Stimulated activated CD4-positive, alpha-beta T cell treated with anti-CD3 and anti-CD28 coated beads, Interleukin-15, amount 100 ng/mL, for 24 hours (primary cell): ENCODE measurements at places on chromosomes 7 and 10.

- DNase-seq: no peak
Measured at GRCh38 chr10:68330852-68331454, 911 bp upstream of the HNRNPH3 start.

DNA sequence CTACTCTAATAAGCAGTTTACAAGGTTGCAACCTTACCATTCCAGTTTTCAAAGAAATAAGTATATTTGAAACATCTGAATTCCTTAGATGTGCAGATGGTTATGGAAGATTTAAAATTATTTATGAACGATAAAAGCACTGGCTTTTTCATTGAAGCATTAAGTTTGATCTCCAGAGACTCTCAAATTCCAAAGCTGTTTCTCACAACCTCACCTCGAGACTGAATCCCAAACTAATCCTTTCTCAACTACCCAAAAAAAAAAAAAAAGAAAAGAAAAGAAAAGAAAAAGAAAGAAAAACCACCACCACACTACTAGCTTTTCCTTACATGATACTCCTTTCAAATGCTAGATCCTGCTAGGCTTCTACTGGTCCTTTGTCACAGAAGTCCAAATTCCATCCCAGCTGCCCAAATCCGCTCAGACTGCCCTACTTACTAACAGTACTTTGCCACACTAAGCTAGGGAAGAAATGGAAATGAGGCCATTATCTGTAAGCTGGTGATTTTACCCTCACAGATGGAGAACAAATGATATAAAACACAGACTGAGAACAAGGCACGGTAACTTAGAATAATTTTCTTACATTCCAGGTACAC, 100.6 kb upstream of the CDK1 start:
- no peak for DNase-seq

DNA sequence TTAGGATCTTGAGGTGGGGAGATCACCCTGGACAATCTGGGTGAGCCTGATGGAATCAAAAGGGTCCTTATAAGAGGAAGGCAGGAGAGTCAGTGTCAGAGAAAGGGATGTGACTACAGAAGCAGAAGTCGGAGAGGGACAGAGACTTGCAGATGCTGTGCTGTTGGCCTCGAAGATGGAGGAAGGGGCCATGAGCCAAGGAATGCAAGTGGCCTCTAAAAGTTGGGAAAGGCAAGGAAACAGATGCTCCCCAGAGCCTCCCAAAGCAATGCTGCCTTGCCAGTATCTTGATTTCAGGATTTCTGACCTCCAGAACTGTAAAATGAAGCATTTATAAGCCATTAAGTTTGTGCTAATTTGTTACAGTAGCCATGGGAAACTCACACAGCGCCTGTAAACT, 165.2 kb downstream of the FANK1 start:
- no peak for DNase-seq

- no peak for DNase-seq
Measured at GRCh38 chr10:118101501-118101900, 54.8 kb upstream of the RAB11FIP2 start.

DNA sequence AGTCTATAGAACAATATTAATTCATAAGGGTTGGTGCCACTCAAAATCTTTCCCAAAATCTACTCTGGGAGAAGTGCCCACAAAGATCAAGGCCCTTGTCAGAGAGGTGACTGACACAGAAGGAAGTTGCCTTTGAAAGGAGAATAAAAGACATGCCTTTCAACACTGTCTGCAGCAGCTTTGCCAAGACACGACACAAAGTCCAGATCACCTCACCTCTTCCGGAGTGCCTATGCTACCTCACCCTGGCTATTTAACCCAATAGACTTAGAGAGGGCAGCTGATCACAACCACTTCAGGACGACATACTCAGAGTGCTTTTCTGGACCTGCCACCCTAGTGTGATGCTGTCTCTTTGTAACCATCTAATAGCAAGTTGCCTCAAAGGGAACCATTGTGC, 49.0 kb upstream of the YAE1 start:
- no peak for DNase-seq

DNA sequence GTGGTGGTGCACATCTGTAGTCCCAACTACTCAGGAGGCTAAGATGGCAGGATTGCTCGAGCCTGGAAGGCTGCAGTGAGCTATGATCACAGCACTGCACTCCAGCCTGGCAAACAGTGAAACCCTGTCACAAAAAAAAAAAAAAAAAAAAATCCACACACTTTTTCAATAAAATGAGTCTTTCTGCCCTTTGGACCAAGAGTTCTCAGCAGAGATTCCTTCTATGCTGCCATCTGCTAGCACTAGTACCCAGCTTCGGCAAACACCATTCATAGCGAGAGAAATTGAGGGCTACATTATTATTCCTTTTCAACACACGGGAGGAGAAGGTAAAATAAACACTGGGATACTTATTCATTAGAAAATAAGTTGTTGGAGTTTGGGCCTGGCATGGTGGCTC, 43.4 kb upstream of the CCDC7 start:
- DNase-seq: no peak

DNA sequence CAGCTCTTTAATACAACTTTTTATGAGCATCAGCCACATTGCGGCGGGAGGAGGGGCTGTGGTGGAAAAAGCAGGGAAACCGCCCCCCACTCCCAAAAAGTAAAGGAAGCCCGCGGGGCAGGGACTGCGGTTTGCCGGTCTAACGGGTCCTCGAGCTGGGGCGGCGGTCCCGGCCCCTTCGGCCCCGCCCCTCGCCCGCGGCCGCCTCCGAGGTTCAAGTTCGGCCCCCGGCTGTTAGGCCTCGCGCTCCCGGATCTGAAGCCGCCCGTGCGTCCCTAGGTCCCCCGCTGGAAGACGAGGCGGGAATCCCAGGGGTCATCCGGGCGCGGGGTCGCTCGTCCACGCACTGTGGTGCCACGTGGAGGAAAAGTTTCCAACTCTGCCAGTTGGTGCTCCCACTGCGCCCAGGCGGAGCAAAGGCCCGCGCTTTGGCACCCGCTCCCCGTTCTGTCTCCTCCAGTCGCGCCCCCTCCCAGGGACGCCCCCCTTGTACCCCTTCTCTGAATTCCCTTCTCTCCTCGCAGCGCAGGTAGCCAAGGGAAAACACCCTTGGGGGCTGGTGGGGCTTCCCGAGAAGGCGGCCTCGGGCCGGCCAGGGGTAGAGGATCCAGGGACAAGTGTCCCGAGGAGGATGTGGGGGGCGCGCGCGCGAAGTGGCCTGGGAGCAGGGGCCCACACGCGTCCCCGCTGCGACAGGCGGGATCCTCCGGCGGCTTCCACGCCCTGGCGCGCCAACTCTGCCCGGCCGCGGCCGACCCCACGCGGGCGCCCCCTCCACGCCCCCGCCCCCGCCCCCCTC, 798 bp upstream of the AUTS2 start:
- DNase-seq: peak; percentile 4

DNA sequence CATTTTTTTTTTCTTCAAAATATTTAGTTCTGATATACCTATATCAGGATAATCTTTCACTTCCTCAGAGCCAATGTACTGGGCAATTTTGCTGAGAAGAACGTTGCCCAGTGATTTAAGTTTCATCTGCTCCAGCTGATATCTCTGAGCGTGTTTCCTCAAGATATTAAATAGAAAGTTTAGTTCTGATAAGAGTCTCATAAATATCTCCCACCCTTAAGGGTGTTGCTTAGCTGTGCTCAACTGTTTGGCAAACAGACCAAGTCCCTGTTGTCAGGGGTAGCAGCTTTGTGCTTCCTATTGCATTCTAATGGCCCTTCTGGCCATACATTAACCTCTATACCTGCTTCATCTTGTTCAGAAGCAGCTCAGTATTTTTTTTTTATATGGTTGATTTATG, 84.7 kb upstream of the GPR141 start:
- no peak for DNase-seq
